ENCODE measurements at places on chromosomes 16 and 17.

GRCh38 chr17:68981288-68981687 is 26.1 kb upstream of the ABCA8 start:
- DNase-seq, result no peak

GRCh38 chr16:83554096-83554495 is 253.7 kb upstream of the HSBP1 start:
- DNase-seq, result no peak

DNA sequence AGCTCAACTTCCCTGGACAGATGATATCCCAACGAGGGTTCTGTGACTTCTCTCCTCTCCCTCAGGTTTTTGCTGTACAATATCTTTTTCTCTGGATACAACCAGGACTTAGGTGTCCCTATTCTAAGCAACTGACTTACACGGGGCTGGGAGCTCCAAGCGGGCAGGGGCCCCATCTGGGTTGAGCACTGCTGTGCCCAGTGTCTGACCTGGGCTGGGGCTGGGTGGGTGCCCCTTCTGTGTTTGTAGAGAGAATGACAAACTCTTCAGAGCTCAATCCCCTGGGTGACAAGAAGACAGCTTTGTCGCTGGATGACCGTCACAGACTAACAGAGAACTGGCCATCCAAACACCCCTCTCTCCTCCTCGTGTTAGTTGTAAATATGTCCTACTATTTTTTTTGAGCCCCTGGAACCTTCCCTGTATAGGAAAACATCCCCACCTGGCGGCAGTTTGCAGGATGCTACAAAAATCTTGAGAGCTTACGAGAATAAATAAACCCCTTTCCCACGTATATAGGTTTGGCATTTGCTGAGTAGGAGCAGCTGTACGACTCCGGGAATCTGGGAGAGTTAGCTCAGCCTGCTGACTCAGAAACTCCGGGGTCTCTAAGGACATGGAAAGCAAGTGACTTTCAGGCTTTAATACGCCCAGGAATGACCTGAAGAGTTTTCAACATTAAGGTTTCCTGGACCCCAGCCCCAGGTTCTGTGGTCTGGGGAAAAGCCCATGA is 23.7 kb upstream of the RCVRN start:
- DNase-seq, result no peak

- no peak for DNase-seq
Measured at GRCh38 chr16:3863587-3863986, 16.9 kb downstream of the CREBBP start.

DNA sequence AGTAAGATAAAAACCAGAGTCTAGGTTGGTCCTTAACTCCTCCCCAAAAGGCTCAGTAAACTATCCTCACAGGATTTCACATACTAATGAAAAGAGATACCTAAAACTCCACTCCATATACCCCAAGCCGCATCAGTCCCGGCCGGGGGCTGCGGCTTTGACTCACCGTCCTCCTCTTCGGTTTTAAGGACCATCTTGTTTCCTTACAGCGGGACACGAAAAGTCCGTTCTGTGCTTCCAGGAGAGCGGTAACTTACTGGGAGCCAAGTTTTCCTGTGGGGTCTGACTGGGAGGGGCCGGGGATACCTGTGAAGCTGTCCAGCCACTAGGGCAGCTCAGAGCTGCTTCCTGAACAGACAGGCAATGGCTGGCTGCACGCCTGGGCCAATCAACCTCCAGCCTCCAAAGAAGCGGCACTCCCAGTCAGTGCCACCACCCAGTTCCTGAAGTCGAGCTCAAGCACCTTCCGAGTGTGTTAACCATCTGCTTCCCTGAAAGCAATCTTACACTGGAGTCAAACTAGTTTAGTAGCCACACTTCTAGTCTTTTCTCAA is 45.5 kb downstream of the CYTH1 start:
- no peak for DNase-seq

DNA sequence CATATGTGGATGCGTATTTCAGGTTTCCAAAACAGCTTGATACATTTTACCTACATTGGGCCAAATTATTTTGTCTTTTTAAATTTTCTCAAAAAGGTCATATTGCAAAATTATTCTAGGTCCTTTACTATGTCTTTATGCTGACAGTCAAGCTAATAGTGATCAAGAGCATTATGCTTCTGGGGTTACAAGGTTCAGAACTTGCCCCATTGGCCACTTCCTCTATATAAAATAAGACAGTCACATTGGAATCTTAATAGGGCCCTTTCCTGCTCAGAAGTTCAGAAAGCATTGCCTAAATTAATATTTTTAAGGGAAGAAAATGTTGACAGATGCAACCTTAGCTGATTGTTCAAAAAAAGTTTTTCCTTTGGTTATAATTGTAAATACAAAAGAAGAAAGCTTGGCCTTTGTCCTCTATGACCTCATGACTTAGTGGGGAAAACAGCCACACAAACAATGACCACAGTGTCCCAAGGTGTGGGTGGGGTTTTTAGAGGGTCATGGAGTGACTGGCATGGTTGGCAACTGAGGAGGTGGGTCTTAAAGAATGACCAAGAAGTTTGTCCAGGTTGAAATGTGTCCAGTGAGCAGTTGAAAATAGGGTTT is 11.8 kb upstream of the RAB11FIP4 start:
- no peak for DNase-seq

GRCh38 chr17:2195729-2196128 is 107.9 kb downstream of the SMG6 start:
- DNase-seq, result no peak

Data from stimulated activated CD8-positive, alpha-beta memory T cell treated with anti-CD3 and anti-CD28 coated beads, Interleukin-7, amount 100 ng/mL, for 1 hour (primary cell).